A549 treated with Hydrocortisone at 1 μM for 4 hours (cell line): ENCODE measurements at places on chromosomes 4 and X. TPM values are rescaled to one million over a fixed set of nuclear protein-coding genes. Genes with fewer than 3 reads are reported as not detected.

The PCYT1B gene
- 0.06 TPM in 1 of 5 replicates, not detected in the others for total RNA-seq

The RADX gene
- total RNA-seq: 0.03 to 0.06 TPM (median 0.03 TPM) in 4 of 5 replicates, not detected in the other

The RBMXL3 gene
- not detected in 5 replicates for total RNA-seq

The ZMAT1 gene
- 0.03 to 0.07 TPM (median 0.06 TPM) in 3 of 5 replicates, not detected in the others for total RNA-seq

The HSFX1 gene
- total RNA-seq: 0.13 to 0.35 TPM (median 0.31 TPM) in 5 replicates

The CT45A10 gene
- 0.31 to 0.67 TPM (median 0.44 TPM) in 5 replicates for total RNA-seq

The ZNF718 gene
- total RNA-seq: 0.37 to 0.60 TPM (median 0.48 TPM) in 5 replicates

The XG gene
- 0.03 TPM in 1 of 5 replicates, not detected in the others for total RNA-seq

The GLOD5 gene
- not detected in 5 replicates for total RNA-seq

The ASB12 gene
- not detected in 5 replicates for total RNA-seq

The PABPC5 gene
- total RNA-seq: 0.03 TPM in 1 of 5 replicates, not detected in the others

The TMPRSS11E gene
- total RNA-seq: 0.09 TPM in 1 of 5 replicates, not detected in the others

The TMEM35A gene
- total RNA-seq: not detected in 5 replicates

The SPANXA1 gene
- 0.20 to 0.23 TPM in 2 of 5 replicates, not detected in the others for total RNA-seq

The CLNK gene
- not detected in 5 replicates for total RNA-seq

The ZFP92 gene
- total RNA-seq: 0.52 to 0.62 TPM (median 0.56 TPM) in 5 replicates

The PDZD4 gene
- 2.9 to 3.7 TPM (median 3.4 TPM) in 5 replicates for total RNA-seq

The PIR gene
- total RNA-seq: 46.8 to 54.6 TPM (median 54.0 TPM) in 5 replicates

The PPM1K gene
- 0.74 to 1.3 TPM (median 0.92 TPM) in 5 replicates for total RNA-seq

The ZNF630 gene
- total RNA-seq: 0.14 to 0.40 TPM (median 0.21 TPM) in 5 replicates

The SULT1B1 gene
- total RNA-seq: 0.02 TPM in 5 replicates

The RTL3 gene
- total RNA-seq: 0.06 to 0.14 TPM (median 0.08 TPM) in 5 replicates

The CXorf49 gene
- not detected in 5 replicates for total RNA-seq

The HUWE1 gene
- total RNA-seq: 62.5 to 81.2 TPM (median 68.3 TPM) in 5 replicates

The ATP7A gene
- 2.6 to 4.7 TPM (median 3.5 TPM) in 5 replicates for total RNA-seq

The NWD2 gene
- total RNA-seq: 0.01 TPM in 2 of 5 replicates, not detected in the others

The MAGEB2 gene
- not detected in 5 replicates for total RNA-seq

The MAGEC2 gene
- not detected in 5 replicates for total RNA-seq

The ENPP6 gene
- not detected in 5 replicates for total RNA-seq

The STATH gene
- total RNA-seq: not detected in 5 replicates

The AMTN gene
- not detected in 5 replicates for total RNA-seq

The TMEM150C gene
- 0.59 to 1.2 TPM (median 0.95 TPM) in 5 replicates for total RNA-seq

The RAB40A gene
- 0.06 TPM in 3 of 5 replicates, not detected in the others for total RNA-seq

The RS1 gene
- not detected in 5 replicates for total RNA-seq

The MND1 gene
- total RNA-seq: 10.4 to 15.6 TPM (median 13.4 TPM) in 5 replicates

The NDNF gene
- not detected in 5 replicates for total RNA-seq

The SPANXB1 gene
- total RNA-seq: 1.5 to 3.4 TPM (median 2.0 TPM) in 5 replicates

The YIPF6 gene
- total RNA-seq: 29.3 to 32.9 TPM (median 32.8 TPM) in 5 replicates

The SCFD2 gene
- total RNA-seq: 6.1 to 7.0 TPM (median 6.6 TPM) in 5 replicates

The GPC4 gene
- total RNA-seq: 0.02 to 0.05 TPM (median 0.05 TPM) in 3 of 5 replicates, not detected in the others

The GPR34 gene
- 0.09 to 0.11 TPM (median 0.09 TPM) in 3 of 5 replicates, not detected in the others for total RNA-seq

The NAA11 gene
- not detected in 5 replicates for total RNA-seq

The UGT8 gene
- total RNA-seq: 0.06 to 0.24 TPM (median 0.12 TPM) in 5 replicates

The CT45A3 gene
- total RNA-seq: 0.26 TPM in 1 of 5 replicates, not detected in the others

The OTUD6A gene
- not detected in 5 replicates for total RNA-seq

The WNK3 gene
- 0.01 to 0.08 TPM (median 0.05 TPM) in 5 replicates for total RNA-seq

The PSAPL1 gene
- 0.26 to 0.40 TPM (median 0.28 TPM) in 5 replicates for total RNA-seq

The NSUN7 gene
- 0.31 to 0.43 TPM (median 0.32 TPM) in 5 replicates for total RNA-seq

The F9 gene
- not detected in 5 replicates for total RNA-seq

The RRH gene
- 0.10 to 0.16 TPM (median 0.14 TPM) in 3 of 5 replicates, not detected in the others for total RNA-seq

The ODAM gene
- not detected in 5 replicates for total RNA-seq

The STOX2 gene
- 2.1 to 3.3 TPM (median 2.4 TPM) in 5 replicates for total RNA-seq

The RNF212 gene
- total RNA-seq: 1.4 to 2.8 TPM (median 2.4 TPM) in 5 replicates

The HOPX gene
- total RNA-seq: not detected in 5 replicates

The SLC10A4 gene
- 5.9 to 7.3 TPM (median 6.1 TPM) in 5 replicates for total RNA-seq
